ENCODE measurements at places on chromosomes 4 and X.

GRCh38 chr4:177964693-177965168 is 522.5 kb upstream of the AGA start:
- DNase-seq, result no peak

- DNase-seq, result peak; percentile 15
Measured at GRCh38 chrX:134622056-134622812, 36.0 kb downstream of the PLAC1 start.

GRCh38 chr4:106426069-106426468 is 57.5 kb upstream of the GIMD1 start:
- no peak for DNase-seq

- DNase-seq, result no peak
Measured at GRCh38 chr4:1405636-1406393, 427 bp downstream of the NKX1-1 start.

DNA sequence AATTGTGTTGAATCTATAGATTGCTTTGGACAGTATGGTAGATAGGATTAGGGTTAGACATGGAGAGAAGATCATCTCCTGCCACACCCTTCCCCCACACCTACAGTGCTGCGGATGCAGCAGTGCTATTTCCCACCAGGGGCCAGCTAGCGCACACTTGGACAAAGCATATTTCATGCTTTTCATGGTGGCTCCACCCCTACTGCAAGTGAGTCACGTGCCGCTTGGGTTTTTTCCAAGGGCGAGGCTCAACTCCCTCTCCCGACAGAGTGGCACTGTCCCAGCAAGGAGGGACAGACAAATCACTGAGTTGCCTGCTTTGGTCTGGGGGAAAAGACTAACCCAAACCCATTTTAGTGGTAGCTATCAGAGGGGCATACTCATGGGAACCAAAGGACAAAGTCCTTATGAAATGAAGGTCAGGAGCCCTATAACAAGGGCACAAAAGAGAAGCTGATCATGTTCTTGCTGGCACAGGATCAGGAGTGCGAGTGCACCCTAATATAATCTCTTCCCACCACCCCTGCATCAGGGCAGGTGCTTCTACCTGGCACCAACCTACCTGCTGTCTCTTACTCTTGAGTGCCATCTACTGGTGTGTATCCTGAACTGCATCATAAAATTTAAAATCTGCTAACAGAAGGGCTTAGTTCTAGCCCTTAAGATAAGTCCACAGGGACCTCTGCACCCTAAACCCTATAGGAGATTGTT is 55.1 kb upstream of the PGAM4 start:
- DNase-seq, result no peak

- DNase-seq, result no peak
Measured at GRCh38 chr4:173415092-173415491, 16.2 kb upstream of the SCRG1 start.

- no peak for DNase-seq
Measured at GRCh38 chrX:120260369-120260768, 9.8 kb downstream of the ZBTB33 start.

DNA sequence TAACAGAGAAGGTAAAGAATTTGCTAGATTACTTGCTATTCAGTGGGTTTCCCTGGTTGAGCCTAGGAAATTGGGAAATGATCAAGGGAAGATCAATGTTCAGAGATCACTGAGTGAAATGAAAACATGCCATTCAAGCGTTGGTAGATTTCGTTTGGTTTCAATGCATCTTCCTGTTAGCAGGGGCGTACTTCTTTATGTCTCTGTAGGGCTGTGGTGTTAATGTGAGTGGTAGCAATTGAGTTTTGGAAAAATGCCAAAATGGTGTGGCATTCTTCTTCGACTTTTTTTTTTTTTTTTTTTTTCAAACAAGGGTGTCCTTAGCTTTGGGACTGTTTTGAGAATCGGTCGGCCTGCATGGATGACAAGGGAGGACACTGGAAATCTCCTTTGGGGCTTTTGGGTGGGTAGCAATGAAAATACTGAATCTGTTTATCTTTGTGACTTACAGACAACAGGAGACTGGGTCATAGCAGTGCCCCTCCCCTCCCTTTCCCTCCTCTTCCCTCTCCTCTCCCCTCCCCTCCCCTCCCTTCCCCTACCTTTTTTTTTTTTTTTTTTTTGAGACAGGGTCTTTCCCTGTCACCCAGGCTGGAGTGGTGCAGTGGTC is 50.4 kb downstream of the SPRY1 start:
- no peak for DNase-seq

DNA sequence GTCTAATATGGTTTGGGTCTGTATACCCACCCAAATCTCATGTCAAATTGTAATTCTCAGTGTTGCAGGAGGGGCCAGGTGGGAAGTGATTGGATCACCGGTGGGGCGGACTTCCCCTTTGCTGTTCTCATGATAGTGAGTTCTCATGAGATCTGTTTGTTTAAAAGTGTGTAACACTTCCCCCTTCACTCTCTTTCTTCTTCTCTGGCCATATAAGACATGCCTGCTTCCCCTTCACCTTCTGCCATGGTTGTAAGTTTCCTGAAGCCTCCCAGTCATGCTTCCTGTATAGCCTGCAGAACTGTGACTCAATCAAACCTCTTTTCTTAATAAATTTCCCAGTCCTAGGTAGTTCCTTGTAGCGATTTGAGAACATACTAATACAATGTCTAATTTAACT is 19.7 kb upstream of the SCRG1 start:
- DNase-seq, result no peak

DNA sequence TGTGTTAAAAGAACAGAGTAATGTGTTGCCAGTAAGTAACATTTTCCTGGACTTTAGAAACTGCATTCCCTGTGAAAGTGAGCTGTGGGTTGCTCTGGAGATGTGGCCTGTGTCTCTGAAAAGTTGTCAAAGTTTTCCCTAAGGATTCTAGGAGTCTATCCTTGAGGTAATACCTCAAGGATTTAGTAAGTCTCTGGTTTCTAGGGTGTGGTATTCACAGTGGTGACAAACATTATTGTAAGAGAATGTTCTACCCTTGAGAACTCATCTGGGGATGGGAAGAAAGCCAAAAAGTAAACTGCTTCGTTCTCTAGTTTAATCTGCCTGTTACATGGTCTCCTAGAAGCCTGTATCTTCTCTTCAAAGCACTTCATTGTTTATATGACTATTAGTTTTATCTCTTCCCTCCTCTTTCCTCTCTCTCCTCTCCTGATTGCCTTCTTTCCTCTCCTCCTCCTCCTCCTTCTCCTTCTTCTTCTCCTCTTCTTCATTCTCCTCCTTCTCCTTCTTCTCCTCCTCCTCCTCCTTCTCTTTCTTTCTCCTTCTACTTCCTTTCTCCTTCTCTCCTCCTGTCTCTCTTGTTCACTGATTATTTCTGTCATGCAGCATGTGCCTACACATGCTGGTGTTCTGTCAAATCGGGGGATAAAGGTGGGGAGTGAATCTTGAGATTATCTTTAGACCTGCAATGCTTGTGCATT is 321.3 kb downstream of the PTTG2 start:
- no peak for DNase-seq

DNA sequence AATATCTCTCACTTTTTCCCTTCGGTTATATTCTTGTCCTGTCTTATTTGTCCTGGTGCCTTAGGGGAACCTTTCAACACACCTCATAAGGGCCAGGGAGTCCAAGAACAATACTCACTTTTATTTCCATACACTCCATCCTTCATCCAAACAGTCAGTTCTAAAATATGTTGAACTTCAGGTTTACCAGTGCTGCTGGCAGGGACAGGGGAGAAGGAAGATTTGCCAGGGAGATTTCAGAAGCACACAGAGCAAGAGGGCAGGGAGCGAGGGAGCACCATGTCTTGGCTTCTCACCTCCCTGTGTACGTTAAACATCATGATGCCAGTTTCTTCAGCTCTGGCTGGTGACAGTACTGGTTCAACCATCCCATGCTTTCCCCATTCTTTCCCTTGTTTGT is 631.1 kb upstream of the FAT1 start:
- DNase-seq, result no peak

DNA sequence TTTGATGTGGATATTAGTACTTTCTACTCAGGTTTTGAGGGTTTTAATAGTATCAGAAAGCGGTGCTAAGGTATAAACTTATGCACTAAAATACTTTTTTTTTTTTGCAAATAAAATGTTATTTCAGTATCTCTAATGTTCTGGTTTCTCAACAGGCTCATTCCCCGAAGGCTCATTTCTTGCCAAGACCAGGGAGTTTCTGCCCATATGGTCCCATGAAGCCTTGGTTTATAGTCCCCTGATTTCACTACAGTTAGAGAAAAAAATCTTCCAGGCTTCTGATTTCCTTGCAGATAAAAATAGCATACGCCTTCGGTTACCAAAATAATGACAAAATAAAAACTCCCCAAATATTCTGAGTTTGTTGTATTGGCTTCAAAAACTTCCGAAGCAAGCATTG is 814.2 kb upstream of the PABPC4L start:
- DNase-seq, result no peak

DNA sequence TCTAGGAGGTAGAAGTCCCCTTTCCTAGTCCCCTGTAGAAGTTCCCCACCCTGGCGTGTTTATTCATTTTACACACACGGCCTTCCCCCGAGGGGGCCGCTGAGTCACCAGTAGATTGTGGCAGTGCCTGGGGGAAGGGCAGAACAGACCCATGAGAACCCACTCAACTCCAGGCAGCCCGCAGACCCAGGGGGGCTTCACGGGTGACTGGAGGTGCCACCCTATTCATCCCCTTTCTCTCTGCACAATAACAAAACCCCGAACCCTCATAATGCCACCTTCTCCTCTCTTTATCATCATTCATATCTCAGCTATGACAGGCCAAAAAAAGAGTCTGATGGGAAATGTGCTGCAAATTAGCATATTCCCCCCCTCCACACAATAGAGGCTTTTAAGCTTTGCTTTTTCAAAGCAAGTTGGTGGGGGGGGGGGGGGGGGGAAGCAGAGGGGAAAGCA is 20.4 kb upstream of the GPM6B start:
- no peak for DNase-seq

- DNase-seq, result no peak
Measured at GRCh38 chr4:81550388-81550859, 78.7 kb upstream of the RASGEF1B start.

DNA sequence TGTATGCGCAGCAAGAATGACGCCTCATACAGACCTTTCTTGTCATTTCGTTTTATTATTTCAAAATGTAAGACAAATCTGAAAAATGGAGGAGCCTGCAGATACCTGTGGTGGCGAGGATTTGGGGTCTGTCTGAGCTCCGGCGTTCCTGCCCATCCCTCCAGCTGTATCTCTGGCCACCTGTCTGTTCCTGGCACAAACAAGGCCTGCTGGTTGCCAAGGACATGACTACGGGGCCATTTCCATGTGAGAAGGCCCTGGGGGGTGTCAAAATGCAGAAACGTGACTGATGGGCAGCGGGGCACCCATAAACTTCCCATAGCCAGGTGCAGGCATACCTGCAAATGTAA is 591 bp upstream of the TSPAN7 start:
- DNase-seq, result no peak

- DNase-seq, result no peak
Measured at GRCh38 chrX:108511721-108512120, 72.1 kb downstream of the COL4A5 start.

DNA sequence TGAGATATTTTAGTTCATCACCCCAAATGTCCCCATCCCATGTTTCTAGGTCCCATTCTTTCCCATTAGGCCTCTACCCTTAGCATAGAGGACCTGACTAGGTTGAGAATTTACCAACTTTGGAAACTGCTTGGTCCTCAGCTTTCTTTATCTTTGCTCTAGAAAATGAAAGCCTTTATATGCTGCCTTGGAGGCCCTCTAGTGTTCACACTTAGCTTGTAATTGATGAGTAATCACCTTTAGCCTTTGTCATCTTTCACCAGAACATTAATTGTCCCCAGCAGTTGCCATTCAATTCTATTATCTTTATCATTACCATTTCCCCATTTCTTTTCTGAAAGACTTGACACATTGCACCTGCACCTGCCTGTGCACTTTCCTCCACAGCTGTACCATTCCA is 589.2 kb upstream of the NR3C2 start:
- no peak for DNase-seq

DNA sequence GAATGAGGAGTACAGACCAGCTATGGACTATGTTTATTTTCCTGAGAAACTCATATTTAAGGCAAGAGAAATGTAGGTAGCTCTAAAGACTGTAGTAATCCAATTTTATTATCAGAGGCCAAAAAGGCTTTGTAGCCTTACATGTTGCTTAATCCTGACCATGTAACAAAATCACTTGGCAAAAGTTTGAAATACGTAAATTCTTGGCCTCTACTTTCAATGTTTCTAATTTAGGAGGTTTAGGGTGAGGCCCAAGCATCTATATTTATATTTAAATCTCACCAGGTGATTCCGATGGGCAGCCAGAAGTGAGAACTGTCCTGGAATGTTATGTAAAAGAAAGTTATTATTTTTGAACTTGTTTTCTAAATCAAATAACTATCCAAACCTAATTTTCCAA is 289.7 kb downstream of the IL1RAPL1 start:
- DNase-seq, result no peak

DNA sequence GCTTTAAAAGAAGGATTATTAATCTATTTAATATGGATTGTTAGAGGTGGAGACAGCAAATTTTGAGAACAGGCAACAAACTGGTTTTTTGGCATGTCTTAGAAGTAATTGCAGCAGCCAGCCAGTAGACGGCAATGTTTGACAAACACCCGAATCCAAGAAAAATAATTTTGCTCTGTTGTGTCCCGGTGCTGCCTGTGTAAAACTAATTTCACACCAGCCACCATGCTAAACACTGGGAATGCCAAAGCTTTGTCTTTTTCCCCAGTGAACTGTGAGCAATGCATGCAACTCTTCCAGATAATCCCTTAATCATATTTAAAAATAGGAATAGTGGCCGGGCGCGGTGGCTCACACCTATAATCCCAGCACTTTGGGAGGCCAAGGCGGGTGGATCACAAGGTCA is 25.9 kb downstream of the SMIM31 start:
- no peak for DNase-seq
